ENCODE measurements at places on chromosomes 11 and 22. TPM values are rescaled to one million over a fixed set of nuclear protein-coding genes. Genes with fewer than 3 reads are reported as not detected.

The CABP4 gene
- 1.2 TPM for total RNA-seq

The MRGPRD gene
- total RNA-seq = not detected

The PLAAT3 gene
- 10.4 TPM for total RNA-seq

The MYO7A gene
- 0.38 TPM for total RNA-seq

GRCh38 chr22:43891360-43892182, at the start of gene PNPLA5:
Gene PNPLA5, minus strand, starts transcription at chr22:43892013. Its CDS starts 133 bp downstream, at chr22:43891880.
- DNase-seq = peak; percentile 51
- H3K27ac ChIP-seq = no peak within 1 kb of the TSS
- H3K4me1 ChIP-seq = no peaks in the 10 kb centered on the region
- no peak within 1 kb of the TSS for H3K4me3 ChIP-seq
- peaks cover 49% of the 10 kb centered on the region for H3K27me3 ChIP-seq

DNA sequence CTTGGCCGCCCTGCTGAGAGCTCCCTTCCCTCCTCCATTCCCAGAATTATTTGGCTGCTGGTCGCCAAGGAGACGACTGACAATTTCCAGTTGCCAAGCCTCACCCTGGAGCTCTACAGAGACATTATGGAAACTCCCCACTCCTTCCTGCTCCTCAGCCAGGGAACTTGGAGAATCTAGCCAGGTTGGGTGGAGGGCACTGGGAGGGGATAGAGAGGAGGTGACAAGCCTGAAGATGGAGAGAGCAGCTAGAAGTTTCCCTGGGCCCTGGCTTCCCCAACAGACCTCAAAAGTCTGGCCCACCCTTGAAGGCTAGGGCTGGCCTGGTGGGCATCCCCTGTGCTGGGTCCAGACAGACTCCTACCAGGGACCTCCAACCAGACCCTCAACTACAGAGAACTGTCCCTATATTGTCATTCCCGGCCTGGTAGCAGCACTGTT, 6.7 kb upstream of the VSIG10L2 start:
- H3K27me3 ChIP-seq = no peaks in the 10 kb centered on the region
- no peak for DNase-seq

DNA sequence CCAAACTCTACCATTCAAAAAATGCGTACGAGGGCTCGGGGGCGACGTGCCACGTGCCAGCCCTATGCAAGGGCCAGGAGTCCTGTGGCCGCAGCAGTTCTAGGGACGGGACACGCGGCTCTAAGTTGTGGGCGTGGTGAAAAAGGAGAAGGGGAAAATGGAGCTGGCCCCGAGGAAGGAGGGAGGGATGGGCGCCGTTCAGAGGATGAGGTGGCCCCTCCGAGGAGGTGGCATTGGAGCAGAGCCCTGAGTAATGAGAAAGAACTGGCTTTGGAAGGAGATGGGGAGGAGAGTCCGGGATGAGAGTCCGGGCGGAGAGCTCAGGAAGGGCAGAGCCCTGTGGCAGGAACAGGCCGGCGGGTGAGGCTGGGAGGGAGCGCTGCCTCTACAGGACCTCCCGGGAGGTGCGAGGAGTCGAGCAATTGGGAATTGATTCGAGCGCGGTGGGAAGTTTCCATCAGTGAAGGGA, 21.0 kb downstream of the OTUB1 start:
- no peak for DNase-seq
- H3K4me1 ChIP-seq = peaks cover 13% of the 10 kb centered on the region
- H3K27ac ChIP-seq = no peak overlapping the region
- peaks cover 28% of the 10 kb centered on the region for H3K27me3 ChIP-seq

DNA sequence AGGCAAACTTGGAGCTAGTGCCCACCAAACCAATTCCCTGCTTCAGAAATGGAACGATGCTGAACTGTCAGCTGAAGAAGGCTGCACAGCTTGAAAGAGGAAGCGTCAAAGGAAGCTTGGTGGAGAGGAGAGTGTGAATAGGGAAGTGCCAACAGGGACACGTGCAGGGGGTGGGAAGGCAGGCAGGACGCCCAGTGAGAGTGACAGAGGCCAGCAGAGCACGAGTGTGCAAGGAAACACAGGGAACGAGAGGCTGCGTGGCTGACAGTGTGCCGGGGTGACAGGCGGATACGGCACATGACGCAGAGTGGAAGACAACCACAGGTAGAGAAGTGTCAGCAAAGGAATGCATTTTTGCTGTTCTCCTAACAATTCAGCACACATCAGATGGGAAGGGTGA, 196.4 kb downstream of the LARGE1 start:
- H3K4me3 ChIP-seq = no peak overlapping the region
- H3K4me1 ChIP-seq = no peaks in the 10 kb centered on the region
- DNase-seq = no peak
- H3K27ac ChIP-seq = no peak overlapping the region
- no peaks in the 10 kb centered on the region for H3K36me3 ChIP-seq
- H3K27me3 ChIP-seq = no peaks in the 10 kb centered on the region

GRCh38 chr22:43860831-43861230, 1.5 kb downstream of the SULT4A1 start:
- H3K27ac ChIP-seq = no peak overlapping the region
- peaks cover 3% of the 10 kb centered on the region for H3K4me1 ChIP-seq
- DNase-seq = no peak
- no peak overlapping the region for H3K4me3 ChIP-seq

GRCh38 chr22:28208036-28208435, 289.0 kb upstream of the PITPNB start:
- peaks cover 8% of the 10 kb centered on the region for H3K27me3 ChIP-seq
- H3K4me3 ChIP-seq = no peak overlapping the region
- no peak overlapping the region for H3K27ac ChIP-seq
- DNase-seq = no peak
- no peaks in the 10 kb centered on the region for H3K36me3 ChIP-seq

GRCh38 chr11:20337526-20338154, 25.9 kb upstream of the HTATIP2 start:
- H3K36me3 ChIP-seq = no peaks in the 10 kb centered on the region
- DNase-seq = peak; percentile 13
- H3K27me3 ChIP-seq = peaks cover 53% of the 10 kb centered on the region
- H3K27ac ChIP-seq = no peak overlapping the region

- H3K27me3 ChIP-seq = no peaks in the 10 kb centered on the region
- no peak overlapping the region for H3K27ac ChIP-seq
- H3K4me1 ChIP-seq = peaks cover 30% of the 10 kb centered on the region
- peak overlapping the region; percentile 85 for H3K4me3 ChIP-seq
These were observed 2.3 kb downstream of the SMTN start for GRCh38 chr22:31083377-31083768.

- H3K36me3 ChIP-seq = no peaks in the 10 kb centered on the region
- DNase-seq = no peak
- H3K27ac ChIP-seq = no peak overlapping the region
- H3K4me1 ChIP-seq = no peaks in the 10 kb centered on the region
These were observed 30.4 kb downstream of the KCNJ4 start for GRCh38 chr22:38424525-38425080.

DNA sequence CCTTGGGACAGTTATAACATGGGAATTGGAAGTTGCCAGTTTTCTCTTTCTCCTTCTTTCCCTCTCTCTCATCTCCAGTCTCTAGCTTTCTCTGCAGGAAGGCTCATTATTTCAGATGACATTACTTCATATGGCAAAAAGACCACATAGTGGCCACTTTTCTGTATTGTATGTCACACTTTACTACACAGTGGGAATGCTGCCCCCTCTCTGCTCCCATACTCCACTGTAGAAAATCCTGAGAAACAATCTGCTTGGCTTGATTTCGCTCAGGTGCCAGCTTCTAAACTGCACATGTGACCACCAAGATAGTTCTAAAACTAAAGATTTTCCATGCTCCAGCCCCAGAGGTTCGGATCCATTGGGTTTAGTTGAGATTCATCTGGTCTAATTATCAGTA, 860.7 kb upstream of the CCDC90B start:
- no peaks in the 10 kb centered on the region for H3K27me3 ChIP-seq
- no peak for DNase-seq
- H3K36me3 ChIP-seq = no peaks in the 10 kb centered on the region
- H3K4me1 ChIP-seq = no peaks in the 10 kb centered on the region
- H3K4me3 ChIP-seq = no peak overlapping the region

GRCh38 chr11:86196085-86196696, 48.4 kb upstream of the EED start:
- DNase-seq = no peak
- no peaks in the 10 kb centered on the region for H3K36me3 ChIP-seq
- H3K27me3 ChIP-seq = peaks cover 6% of the 10 kb centered on the region
- H3K27ac ChIP-seq = no peak overlapping the region
- H3K4me3 ChIP-seq = no peak overlapping the region

DNA sequence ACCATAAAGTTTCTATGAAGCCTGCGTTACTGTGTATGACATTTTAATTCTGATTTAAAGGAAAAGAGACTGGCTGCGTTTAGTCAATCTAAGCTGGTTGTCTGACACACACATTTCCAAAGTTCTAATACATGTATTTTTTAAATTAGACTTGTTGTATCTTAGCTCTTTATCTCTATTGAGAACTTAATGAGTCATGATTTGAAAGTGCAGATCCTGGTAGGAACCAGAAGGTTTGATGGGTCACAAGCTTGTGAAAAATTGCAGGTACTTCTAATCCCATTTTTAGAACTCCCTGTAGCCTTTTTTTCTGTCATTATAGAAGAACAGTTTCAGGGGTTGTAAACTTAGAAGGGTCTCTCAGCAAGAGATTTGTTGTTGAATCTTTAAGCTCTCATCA, 210.3 kb downstream of the DDX10 start:
- no peaks in the 10 kb centered on the region for H3K27me3 ChIP-seq
- no peak overlapping the region for H3K4me3 ChIP-seq
- no peaks in the 10 kb centered on the region for H3K36me3 ChIP-seq
- no peak overlapping the region for H3K27ac ChIP-seq

DNA sequence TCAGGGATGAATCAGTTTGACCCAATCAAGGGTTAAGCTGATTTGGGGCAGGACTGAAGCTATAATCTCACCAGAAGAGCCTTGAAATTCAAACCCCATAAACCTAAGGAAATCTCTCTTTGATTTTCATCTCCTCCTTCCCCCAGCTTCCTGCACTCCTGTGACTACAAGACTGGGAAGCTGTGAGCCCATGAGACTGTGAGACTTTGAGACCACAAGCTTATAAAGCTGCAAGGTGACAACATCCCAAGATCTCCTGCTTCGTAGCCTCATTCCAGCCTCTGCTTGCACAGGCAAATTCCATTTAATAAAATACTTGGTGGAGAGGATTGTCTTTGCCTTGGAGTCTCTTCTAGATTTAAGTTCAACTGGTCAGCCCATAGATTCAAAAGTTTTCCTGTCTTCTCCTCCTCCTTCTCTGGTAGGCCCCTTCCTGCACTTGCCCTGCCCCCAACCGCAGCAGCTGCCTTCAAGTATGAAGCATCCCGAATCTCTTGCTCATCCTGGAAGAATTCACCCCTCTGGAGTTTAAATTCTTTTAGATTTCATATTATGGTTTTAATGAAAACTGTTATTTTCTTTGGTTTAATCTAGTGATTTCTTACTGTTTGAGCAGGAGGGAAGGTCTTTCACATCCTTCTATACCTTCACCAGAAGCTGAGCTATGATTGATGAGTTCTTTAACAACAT, 42.1 kb downstream of the PAMR1 start:
- peaks cover 46% of the 10 kb centered on the region for H3K27me3 ChIP-seq
- H3K4me3 ChIP-seq = no peak overlapping the region
- H3K4me1 ChIP-seq = no peaks in the 10 kb centered on the region
- peaks cover 7% of the 10 kb centered on the region for H3K36me3 ChIP-seq

DNA sequence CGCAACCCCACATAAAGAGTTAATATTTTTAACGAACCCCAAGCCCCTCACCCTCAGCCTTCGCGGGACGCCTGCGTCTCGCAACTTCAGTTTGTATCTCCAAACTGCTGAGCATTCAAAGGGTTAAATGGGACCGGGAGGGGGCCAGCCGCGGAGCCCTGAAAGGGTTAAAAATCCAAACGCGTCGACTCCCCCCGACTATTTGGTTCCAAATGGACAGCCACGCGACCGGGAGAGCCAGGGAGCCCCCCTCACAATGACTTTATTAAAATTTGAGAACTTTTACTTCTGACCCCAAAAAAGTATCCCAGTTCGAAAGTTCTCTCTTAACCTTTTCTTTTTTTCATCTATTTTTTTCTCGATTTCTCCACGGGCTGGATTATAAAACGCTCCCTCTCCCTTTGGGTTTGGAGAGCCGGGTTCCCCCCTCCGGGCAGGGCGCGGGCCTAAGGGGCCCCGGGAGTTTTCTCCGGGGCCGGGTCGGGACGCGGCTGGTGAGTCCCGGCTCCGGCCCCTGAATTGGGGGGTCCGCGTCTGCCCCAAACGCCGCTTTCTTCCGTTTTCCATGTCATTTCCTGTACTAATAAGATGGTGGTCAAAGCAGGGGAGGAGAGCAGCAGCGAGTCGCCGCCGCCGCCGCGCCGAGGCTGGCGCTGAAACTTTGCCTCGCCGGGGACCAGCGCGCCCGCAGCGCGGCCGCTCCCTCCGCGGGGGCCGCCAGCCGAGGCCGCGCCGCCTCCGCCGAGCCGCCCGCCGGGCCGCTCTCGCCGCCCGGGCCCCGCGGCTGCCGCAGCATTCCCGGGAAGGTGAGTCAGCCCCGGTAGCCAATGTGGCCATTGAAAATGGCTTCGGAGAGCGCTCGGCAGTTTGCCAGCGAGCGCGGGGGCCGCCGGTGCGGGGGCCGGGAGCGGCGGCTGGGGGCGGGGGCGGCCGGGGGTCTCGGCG, at the start of gene PRDM11:
Gene PRDM11 (plus strand): TSS at position 568 of the 945 bp plus-strand sequence. CDS start 35,128 bp downstream, outside the sequence.
- H3K27ac ChIP-seq = peak within 1 kb of the TSS; percentile 74
- peak within 1 kb of the TSS; percentile 82 for H3K4me3 ChIP-seq
- H3K36me3 ChIP-seq = peaks cover 1% of the 10 kb centered on the region
- peak; percentile 70 for DNase-seq
- peaks cover 8% of the 10 kb centered on the region for H3K27me3 ChIP-seq
- H3K4me1 ChIP-seq = peaks cover 20% of the 10 kb centered on the region

- H3K4me1 ChIP-seq = no peaks in the 10 kb centered on the region
- no peak overlapping the region for H3K27ac ChIP-seq
- H3K36me3 ChIP-seq = no peaks in the 10 kb centered on the region
- no peak overlapping the region for H3K4me3 ChIP-seq
These were observed 81.9 kb upstream of the HEPHL1 start for GRCh38 chr11:93939084-93939760.

GRCh38 chr11:86755146-86755545, 45.2 kb upstream of the PRSS23 start:
- H3K36me3 ChIP-seq = no peaks in the 10 kb centered on the region
- no peak for DNase-seq
- no peak overlapping the region for H3K4me3 ChIP-seq
- no peak overlapping the region for H3K27ac ChIP-seq

GRCh38 chr22:39956932-39957664, 3.1 kb upstream of the TMA7B start:
- H3K4me3 ChIP-seq = no peak overlapping the region
- H3K27me3 ChIP-seq = no peaks in the 10 kb centered on the region
- H3K36me3 ChIP-seq = peaks cover 50% of the 10 kb centered on the region
- peaks cover 84% of the 10 kb centered on the region for H3K4me1 ChIP-seq

DNA sequence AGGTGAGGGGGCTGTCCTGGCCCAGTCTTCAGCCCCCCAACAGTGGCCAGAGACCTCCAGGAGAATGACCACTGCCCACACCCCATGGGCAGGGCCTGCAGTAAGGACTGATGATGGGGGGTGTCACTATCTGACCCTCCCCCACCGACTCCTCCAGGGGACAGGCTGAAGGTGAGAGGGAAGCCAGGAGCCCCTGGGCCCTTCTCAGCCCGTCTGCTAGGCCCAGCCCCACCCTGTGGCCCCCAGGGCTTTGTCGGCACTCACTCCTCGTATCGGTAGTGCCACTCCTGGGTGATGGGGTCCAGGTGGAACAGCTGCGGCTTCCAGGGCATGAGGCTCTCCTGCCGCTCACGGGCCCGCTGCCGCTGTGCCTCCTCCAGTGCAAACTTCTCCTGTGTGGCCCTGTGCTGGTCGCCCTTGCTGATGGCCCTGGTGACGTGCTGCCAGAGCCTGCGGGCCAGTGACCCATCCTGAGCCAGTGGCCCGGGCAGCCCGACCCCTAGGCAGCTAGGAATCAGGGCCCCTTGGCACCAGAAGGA, 35.4 kb upstream of the CARS1 start:
- H3K36me3 ChIP-seq = no peaks in the 10 kb centered on the region
- no peaks in the 10 kb centered on the region for H3K4me1 ChIP-seq
- peaks cover 1% of the 10 kb centered on the region for H3K27me3 ChIP-seq
- H3K27ac ChIP-seq = no peak overlapping the region
- DNase-seq = no peak

Measured in activated CD4-positive, alpha-beta memory T cell treated with anti-CD3 and anti-CD28 coated beads for 36 hours (primary cell).